Activated effector memory CD4-positive, alpha-beta T cell treated with anti-CD3 and anti-CD28 coated beads, Interleukin-2, amount 50 U/mL, for 16 hours (primary cell): ENCODE measurements at places on chromosomes 4 and X.

DNA sequence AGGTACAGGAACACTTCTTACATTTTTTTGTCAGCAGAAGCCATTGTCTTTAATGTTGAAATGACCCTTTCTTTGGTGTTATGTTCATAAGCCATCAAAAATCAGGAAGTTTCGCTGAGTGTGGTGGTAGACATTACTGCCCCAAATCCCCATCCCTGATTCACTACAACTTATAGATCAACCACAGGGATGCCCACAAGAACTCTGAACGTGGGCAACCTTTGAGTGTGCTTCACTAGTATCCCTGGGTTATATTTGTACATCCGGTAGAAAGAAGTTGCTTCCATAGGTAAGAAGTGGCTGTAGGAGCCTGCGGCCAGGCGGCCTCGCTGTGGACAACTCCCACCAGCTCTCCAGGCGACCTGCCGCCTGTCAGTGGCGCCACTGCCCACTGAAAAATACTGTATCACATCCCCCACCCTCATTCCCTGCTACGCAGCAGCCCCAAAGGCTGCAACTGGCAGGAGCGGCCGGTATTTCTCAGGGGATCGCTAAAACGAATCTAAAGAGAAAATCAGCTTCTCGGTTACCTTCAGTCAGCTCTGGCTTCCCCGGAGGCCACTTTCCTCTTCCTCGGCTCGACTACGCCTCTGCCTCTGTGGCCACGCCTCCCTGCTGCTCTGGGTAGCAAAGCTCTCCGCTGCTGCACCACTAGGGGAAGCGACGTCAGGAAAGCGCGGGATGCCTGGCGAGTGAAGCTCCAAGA lies 13.9 kb upstream of the ETDC start:
- peak; percentile 86 for DNase-seq

GRCh38 chr4:170666909-170667308 lies 577.2 kb upstream of the AADAT start:
- DNase-seq = no peak

DNA sequence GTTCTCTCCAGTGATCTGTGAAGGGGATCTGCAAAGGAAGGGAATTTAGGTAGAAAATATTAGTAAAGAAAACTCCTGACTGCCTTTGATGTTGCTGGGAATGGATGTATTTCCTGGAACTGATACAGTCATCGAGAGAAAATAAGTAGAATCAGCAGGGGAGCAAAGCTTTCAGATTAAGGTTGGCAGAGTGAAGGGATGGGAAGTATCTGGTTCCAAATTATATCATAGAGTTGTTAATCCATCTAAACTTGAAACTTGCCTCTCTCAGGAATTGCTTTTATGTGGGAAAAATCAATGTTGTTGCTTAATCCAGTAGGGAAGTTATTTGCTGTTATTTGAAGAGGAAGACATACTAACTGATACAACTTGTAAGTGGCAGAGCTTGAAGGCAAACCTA lies 19.3 kb downstream of the EPHA5 start:
- DNase-seq = no peak

GRCh38 chr4:157885811-157886210 lies 287.0 kb downstream of the GASK1B start:
- DNase-seq = no peak

DNA sequence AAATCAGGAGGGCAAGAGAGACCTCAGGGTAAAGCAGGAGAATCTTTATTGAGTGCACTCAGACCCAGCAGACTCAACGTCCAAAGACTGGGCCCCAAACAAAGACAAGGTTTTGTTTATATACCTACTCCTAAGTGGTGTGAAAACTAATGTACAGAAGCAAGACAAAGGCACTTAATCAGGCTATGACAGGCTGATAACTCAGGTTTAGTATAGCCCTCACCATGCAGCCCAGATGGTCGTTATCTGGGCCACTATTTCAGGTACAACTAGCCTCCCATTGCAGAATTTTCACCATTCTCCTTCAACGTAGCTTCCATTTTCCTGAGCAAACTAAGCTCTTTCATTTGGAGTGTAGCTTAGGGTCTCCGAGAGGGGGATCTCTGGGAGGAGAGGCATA lies 36.9 kb downstream of the SULT1E1 start:
- DNase-seq = no peak

- no peak for DNase-seq
Measured at GRCh38 chr4:83569987-83570386, 34.1 kb downstream of the GPAT3 start.

- no peak for DNase-seq
Measured at GRCh38 chr4:176262243-176262642, 6.8 kb downstream of the ASB5 start.

- no peak for DNase-seq
Measured at GRCh38 chr4:168248176-168248710, 70.3 kb downstream of the DDX60 start.
